ENCODE measurements at places on chromosomes 4 and X. TPM values are rescaled to one million over a fixed set of nuclear protein-coding genes. Genes with fewer than 3 reads are reported as not detected.

Gene MTCP1
- 14.4 TPM for total RNA-seq

Gene CNKSR2
- total RNA-seq = 94.5 TPM

Gene DKK2
- total RNA-seq = 4.8 TPM

Gene MAGEB2
- not detected for total RNA-seq

Gene ARMCX1
- total RNA-seq = 34.6 TPM

Gene ATP1B4
- not detected for total RNA-seq
